Epithelial cell of esophagus (primary cell): ENCODE measurements at places on chromosomes 6 and 20.

GRCh38 chr6:134322216-134322615, 4.3 kb upstream of the SGK1 start:
- no peak for DNase-seq

GRCh38 chr6:169839493-169839892, 88.1 kb downstream of the ERMARD start:
- no peak for DNase-seq

DNA sequence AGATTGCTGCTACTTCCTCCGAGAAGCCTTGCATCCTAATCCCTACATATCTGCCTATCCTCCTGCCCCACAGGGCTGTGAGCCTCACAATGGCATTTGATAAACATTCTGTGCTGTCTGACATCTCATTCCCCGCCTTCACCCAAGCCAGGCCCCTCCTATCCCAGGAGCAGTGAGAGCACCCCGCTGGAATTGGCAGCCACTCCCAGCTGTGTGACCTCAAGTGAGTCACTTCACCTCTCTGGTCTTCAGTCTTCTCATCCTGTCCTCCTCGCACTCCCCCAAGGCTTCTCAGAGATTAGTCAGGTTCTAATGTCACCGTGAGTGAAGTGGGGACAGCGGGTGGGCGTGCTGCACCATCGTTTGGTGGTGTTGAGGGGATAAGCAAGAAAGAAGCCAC, 81.7 kb downstream of the CDH22 start:
- DNase-seq = peak; percentile 34

GRCh38 chr6:139728876-139729427, 354.5 kb upstream of the CITED2 start:
- no peak for DNase-seq

GRCh38 chr20:12965870-12966251, 42.9 kb upstream of the SPTLC3 start:
- DNase-seq = no peak
